ENCODE measurements at places on chromosomes 16 and 17. TPM values are rescaled to one million over a fixed set of nuclear protein-coding genes. Genes with fewer than 3 reads are reported as not detected.

DNA sequence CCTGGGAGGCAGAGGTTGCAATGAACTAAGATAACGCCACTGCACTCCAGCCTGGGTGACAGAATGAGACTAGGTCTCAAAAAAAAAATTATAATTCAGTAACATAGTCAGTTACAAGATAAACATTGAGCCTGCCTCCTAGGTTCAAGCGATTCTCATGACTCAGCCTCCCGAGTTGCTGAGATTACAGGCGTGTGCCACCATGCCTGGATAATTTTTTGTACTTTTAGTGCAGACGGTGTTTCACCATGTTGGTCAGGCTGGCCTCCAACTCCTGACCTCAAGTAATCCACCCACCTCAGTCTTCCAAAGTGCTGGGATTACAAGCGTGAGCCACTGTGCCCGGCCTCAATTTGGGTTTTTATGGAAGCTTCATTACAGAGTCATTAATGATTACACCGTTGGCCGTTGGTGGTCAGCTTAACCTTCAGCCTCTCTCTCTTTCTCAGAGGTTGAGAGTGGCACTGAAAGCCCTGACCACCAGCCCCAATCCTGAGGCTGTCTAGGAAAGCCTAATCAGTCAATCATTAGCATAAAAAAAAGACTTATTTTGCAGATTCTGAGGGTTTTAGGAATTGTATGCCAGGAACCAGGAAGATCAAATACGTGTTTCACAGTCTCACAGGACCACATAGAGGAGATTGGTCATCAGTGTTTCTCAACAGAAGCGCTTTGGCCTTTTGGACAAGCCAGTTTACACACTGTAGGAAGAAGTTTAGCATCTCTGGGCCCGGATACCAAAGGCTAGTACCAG, 1.3 kb upstream of the LRRC37A3 start:
- DNase-seq, result no peak

The IL17C gene
- total RNA-seq, result 0.35 TPM

The CANT1 gene
- total RNA-seq, result 63.1 TPM

DNA sequence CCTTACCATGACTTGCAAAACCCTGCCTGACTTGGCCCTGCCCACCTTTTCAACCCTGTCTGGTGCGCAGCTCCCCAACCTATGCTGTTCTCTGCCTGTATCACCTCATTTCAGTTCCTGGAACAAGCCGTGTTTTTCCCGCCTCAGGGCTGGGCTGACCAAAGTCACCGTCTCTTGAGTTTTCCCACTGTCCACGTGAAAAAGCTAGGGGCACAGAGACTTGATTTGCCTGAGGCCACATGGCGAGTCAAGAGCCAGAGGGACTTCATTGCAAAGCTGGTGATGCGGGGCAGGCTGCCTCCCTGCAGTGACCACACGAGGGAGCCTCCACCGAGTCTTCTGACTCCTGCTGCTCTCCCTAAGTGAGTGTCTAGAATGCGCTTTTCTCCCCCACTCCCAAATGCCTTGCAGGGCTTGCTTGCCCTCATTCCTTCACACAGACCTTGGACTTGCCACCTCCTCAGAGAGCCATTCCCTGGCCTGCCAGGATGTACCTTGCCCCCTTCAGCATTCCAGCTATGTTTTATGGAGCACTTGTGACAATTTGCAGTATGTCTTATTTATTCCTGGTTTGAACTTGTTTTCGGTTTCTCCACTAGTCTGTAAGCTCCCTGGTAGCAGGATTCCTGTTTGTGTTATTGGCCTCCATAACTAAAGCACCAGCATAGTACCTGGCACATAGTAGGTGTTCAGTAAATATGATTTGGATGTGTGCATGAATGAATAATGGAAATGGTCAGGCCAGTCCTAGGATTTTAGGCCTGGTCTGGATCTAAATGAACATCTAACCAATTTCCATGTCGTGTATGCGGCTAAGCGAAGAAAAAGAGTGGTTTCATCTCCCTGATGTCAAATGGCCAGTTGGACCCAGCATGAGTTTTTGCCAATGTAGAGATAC, 252.3 kb downstream of the SNX29 start:
- DNase-seq, result no peak

The CACNA1H gene
- total RNA-seq, result 4.0 TPM

The ADAM11 gene
- total RNA-seq, result 1.0 TPM

DNA sequence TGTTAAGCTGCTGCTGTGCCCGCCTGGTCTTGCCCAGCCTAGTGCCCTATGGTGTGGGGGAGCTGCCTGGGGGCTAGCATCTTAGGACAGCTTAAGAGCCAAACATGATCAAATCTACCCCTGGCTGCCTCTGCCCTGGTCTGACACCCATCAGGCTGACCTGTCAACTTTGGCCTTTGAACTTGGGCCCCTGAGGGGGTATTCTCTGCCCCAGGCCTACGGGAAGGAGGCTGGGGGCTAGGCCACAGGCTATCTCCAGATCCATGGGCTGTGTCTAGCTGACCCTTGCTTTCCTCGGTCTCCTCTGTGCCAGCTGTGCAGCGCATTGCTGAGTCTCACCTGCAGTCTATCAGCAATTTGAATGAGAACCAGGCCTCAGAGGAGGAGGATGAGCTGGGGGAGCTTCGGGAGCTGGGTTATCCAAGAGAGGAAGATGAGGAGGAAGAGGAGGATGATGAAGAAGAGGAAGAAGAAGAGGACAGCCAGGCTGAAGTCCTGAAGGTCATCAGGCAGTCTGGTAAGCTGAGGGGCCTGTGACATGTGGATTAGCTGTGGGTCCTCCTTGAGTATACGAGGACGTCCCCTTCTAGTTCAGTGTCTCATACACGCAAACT, 3.3 kb upstream of the STARD3 start:
- no peak for DNase-seq

- no peak for DNase-seq
Observed at GRCh38 chr16:48280546-48280945, 33.2 kb upstream of the ABCC11 start.

All from T-cell (primary cell).